ENCODE measurements at places on chromosomes 16 and 17. TPM values are rescaled to one million over a fixed set of nuclear protein-coding genes. Genes with fewer than 3 reads are reported as not detected.

The TLCD2 gene
- total RNA-seq = 4.9 TPM

The TEKT5 gene
- not detected for total RNA-seq

The PABPN1L gene
- total RNA-seq = not detected

The BBS2 gene
- total RNA-seq = 108 TPM

The CACNG4 gene
- not detected for total RNA-seq
